ENCODE measurements at places on chromosomes 4 and X.

GRCh38 chr4:109801895-109802319 lies at the start of gene CFI:
TSS of gene CFI (minus strand) at chr4:109801999. CDS start at chr4:109801971, 28 bp downstream.
- DNase-seq: no peak

DNA sequence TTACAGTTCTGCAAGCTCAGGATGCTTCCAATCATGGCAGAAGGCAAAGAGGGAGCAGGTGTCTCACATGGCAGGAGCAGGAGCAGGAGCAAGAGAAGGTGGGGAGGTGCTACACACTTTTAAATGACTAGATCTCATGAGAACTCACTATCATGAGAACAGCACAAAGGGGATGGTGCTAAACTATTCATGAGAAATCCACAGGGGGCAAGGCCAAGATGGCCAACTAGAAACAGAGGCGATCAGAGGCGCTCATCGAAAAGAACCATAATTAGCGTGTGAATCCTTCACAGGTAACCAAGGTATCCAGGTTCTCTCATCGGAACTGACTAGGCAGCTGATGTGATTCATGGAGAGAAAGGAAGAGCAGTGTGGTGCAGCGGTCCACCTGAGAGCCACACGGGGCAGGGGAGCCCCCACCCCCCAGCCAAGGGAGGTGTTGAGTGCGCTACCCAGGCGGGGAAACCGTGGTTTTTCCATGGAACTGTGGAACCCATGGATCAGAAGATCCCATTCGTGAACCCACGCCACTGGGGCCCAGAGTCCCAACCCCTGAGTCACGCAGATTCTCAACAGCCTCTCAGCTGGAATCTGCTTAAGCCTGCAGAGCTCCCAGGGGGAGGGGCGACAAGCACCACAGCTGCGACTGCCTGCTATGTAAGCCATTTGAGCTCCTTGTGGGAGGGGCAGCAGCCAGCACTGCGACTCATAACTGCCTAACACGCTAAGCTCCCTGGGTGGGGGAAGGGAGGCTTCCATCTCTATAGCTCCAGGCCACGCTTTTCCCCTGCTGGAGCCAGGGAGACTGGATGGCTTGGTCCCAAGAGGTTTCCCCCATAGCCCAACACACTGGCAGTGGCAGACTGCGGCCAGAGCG lies 46.7 kb downstream of the FGF16 start:
- no peak for DNase-seq

DNA sequence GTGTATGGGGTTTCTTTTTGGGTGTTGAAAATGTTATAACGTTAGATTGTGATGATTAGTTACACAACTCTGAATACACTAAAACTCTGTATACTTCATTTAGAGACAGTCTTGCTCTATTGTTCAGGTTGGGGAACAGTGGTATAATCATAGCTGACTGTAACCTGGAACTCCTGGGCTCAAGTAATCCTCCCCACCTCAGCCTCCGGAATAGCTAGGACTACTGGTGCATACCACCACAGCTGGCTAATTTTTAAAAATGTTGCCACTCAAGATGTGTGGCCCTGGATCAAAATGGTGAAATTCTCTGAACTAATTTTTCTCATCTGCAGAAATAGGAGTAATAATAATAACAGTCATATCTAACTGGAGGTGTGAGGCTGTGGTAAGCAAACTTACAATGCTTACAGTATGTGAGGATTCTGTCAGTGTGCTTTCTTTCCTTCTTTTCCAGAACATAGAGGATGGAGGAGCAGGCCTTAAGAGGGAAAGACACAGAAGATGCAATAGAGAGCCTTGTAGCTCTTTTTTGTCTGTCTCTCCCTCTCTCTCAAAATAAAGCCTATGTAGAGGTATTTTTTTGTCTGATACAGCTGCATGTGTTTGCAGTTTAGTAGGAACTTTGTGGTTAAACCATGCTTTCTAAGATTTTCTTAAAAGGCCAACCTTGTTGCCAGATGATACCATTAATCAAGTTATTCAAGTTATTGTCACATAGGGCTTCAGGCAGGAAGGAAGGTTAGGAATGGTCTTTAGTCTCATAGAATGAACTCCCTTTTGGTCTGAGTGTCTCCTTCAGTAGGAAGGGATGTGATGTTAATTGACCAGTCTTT lies 7.5 kb downstream of the ADD1 start:
- no peak for DNase-seq

- no peak for DNase-seq
These were observed 86.1 kb downstream of the BMP3 start for GRCh38 chr4:81116566-81116965.

DNA sequence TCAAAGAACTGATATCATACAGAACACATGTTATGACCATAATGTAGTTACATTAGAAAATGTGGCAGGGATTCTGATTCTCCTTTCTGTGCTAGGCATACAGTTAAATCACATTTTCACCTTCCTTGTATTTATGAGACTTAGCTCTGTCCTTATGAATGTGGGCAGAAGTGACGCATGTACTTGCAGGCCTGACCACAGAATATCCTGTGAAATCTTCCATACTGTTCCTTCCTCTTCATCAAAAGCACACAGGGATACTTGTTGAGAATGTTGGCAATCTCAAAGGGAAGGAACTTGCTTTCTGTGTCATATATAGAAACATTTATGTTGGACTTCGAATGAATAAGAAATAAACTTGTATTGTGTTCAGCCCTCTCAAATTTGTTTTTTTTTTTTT lies 17.2 kb upstream of the MYOZ2 start:
- no peak for DNase-seq

GRCh38 chr4:177667687-177668086 lies 225.4 kb upstream of the AGA start:
- no peak for DNase-seq

GRCh38 chr4:63169836-63170235 lies 1239.4 kb downstream of the TECRL start:
- DNase-seq: no peak

Measured in activated CD8-positive, alpha-beta memory T cell treated with anti-CD3 and anti-CD28 coated beads for 1 hour (primary cell).